Stimulated activated CD4-positive, alpha-beta T cell treated with anti-CD3 and anti-CD28 coated beads, Interleukin-12 subunit alpha, Interleukin-12 subunit beta, amount 100 ng/mL, for 24 hours (primary cell): ENCODE measurements at places on chromosomes 5 and 9.
A peak's percentile ranks its signal among the peaks of the same experiment; 100 is the strongest.

DNA sequence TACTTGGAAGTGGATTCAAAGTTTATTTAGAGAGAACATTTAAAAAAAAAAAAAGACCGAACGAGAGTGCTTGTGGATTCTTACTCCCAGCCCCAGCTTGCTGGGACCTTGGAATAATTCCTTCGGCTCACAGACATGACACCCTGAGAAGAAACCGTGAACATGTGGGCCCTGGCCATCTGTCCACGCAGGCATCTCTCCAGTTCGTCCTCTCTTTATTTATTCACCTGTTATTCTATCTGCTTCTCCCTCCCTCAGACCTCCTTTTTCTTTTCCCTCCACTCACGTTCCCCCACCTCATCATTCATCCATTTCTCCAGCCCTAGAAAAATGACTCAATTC lies 93.7 kb upstream of the PHYKPL start:
- DNase-seq, result no peak

DNA sequence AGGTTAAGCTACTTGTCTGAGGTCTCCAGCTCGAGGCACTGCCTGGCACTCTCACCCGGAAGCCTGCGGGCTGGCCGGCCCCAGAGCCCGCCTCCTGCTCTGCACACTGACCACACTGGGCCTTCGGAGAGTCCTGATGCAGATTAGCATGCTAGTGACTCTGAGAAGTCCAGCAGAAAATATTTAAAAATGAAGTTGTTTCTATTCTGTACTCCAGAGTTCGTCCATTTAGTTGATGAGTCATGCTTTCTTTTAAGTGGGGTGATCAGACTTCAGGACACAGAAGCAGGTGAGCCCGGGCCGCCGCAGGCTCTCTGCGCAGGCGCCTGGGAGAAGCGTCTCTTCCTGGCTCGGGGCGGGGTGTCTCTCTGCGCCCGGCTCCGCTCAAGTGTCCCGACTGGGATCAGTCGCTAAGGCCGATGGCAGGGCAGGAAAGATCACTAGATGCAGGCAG lies 32.5 kb downstream of the FAM240B start:
- DNase-seq, result no peak

GRCh38 chr9:114790521-114790920 lies 15.3 kb downstream of the TNFSF15 start:
- DNase-seq, result no peak

DNA sequence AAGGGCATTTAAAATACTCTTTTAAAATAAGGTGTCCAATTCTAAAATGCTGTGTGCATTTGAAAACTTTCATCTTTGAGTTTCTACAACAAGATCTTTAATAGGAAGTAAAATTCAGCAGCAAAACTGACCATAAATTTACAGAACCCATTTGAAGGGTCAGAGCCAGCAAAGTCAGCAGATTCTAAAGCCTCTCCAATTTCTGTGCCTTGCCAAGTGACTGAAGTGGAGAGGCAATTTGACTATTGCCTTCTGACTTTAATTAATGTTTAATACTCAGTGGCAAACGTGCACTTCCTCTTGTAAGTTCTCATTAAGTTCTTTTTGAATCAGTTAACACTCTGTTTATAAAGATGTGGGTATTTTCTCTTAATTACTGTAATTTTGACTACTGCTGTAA lies 155.2 kb downstream of the BAAT start:
- DNase-seq, result no peak

- no peak for DNase-seq
Measured at GRCh38 chr5:155053501-155053900, 39.9 kb downstream of the KIF4B start.

DNA sequence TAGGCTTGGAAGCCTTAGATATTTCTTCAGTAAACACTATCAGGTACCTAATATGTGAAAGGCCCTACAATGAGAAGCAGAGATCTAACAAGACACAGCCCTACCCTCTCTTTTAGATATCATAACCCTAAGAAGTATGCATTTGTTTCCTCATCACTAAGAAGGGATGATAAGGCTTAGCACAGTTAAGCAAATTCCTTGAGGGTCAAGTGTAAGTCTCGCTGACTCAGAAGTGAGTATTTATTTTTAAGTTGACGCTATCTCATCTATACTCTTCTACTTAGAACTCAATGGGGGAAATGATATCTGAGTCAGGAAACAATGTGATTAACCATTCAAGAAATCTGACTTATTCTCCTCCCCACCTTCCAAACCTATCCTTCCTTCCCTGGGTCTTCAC lies 149.7 kb downstream of the ESM1 start:
- no peak for DNase-seq

DNA sequence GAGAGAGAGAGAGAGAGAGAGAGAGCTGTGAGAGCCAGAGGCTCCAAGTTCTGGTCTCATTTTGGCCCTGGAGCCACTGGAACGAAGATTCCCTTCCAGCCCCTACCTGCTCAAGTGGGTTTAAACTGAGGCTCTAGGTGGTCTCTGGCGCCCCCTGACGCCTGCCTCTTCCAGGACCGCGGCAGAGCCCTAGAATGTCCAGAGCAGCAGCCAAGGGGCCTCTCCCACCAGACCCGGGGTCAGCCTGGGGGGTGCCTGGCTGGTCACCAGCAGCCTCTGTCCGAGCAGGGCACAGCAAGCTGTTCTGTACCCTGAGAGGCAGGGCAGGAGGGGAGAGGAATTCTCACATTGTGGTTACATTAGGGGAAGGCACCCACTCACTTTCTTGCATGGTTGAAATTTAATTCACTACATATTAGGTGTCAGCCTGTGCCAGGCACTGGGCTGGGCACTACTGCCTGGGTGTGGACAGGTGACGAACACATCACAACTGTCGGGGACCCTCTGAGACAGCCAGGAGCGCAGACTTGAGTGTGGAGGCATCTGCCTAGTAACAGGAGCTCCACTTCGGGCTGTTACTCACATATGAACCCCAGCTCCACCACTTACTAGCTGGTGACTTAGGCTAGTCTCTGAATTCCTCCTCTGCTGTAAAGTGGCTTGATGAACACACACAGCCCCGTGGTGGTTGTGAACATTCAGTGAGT lies 44.5 kb downstream of the AMBP start:
- DNase-seq, result no peak

- DNase-seq, result no peak
Measured at GRCh38 chr5:109693535-109694400, 4.0 kb downstream of the MAN2A1 start.

- DNase-seq, result no peak
Measured at GRCh38 chr9:136942112-136942880, 2.2 kb downstream of the FBXW5 start.

DNA sequence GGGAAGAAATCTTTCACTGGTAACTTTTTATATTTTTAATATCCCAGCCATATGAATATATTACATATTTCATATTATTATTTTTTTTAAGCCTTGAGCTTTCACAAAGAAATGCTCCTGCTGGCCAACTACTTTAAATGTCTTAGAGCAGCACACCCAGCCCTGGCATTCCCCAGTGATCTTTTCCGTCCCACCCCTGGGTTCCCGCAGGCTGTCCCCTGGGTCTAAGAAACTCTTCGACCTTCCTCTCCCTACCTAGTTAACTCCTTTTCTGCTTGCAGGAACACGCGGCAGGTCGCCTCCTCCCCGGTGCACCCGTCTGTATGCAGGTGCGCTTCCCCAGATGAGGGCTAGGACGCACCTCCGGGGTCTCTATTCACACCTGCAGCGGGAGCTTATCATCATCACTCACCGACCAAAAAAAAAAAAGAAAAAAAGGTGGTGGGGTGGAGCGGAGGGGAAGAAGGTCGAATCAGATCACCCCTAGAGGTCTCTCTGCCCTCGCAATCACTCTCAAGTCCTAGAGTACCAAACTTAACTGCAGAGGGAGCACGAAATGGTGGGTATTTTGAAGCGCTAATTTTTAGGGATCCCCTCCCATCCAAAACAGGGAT lies 696 bp downstream of the ZFP62 start:
- peak; percentile 17 for DNase-seq

DNA sequence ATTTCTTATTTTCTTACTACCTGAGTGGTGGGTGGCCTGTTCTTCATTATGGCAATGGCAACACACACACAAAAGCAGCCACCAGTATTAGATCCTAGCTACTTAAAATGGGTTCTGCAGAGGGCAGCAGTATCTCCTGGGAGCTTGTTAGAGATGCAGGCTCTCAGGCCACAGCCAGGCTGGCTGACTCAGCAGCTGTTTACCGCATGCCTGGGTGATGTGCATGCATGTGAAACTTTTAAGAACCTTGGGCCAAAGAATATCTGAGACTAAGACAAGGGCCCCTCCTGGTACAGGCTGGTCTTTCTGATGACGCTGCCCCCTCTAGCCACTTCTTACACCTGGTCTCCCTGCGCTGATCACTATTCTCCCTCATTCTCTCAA lies 399.0 kb downstream of the MED10 start:
- no peak for DNase-seq

DNA sequence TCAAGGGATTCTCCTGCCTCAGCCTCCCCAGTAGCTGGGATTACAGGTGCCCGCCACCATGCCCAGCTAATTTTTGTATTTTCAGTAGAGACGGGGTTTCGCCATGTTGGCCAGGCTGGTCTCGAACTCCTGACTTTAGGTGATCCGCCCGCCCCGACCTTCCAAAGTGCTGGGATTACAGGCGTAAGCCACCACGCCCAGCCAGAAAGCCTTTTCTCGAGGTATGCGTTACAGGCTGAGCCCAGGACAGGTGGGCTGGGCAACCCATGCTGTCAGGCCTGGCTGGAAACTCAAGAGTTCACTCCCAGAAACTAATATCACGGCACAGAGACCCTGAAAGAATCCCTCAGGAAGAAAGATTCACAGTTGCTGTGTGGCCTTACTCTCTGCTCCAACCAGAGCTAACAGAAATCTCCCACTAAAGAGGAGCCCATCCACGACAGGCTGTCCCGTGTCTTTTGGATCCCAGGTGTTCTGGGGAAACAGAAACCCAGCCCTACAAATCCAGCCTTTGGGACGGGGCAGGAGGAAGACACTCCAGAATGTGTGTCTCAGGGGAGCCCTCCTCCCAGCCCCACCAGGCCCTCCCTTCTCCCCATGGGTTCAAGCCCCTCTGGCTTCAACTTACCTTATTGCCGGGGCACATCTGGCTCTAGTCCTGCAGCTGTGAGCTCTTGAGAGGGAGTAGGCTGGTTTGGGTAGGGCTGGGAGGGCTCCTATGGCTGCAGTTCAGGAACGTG lies 400 bp downstream of the TIFAB start:
- no peak for DNase-seq

GRCh38 chr5:77182367-77182766 lies 28.1 kb upstream of the PDE8B start:
- DNase-seq, result no peak
